Nucleus accumbens (tissue), 56 donors: ENCODE measurements at places on chromosomes 1 and 21.

DNA sequence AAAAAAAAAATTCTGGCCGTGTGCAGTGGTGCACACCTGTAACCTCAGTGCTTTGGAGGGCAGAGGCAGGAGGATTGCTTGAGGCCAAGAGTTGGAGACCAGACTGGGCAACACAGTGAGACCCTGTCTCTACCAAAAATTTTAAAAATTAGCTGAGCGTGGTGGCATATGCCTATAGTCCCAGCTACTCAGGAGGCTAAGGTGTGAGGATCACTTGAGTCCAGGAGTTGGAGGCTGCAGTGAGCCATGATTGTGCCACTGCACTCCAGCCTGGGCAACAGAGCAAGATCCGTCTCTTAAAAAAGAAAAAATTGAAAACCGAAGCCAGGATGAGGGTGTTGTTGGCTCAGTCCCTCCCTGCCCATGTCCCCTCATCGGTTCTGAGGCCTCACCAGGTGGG lies 55.9 kb upstream of the PAX7 start:
- DNase-seq, result no peak

DNA sequence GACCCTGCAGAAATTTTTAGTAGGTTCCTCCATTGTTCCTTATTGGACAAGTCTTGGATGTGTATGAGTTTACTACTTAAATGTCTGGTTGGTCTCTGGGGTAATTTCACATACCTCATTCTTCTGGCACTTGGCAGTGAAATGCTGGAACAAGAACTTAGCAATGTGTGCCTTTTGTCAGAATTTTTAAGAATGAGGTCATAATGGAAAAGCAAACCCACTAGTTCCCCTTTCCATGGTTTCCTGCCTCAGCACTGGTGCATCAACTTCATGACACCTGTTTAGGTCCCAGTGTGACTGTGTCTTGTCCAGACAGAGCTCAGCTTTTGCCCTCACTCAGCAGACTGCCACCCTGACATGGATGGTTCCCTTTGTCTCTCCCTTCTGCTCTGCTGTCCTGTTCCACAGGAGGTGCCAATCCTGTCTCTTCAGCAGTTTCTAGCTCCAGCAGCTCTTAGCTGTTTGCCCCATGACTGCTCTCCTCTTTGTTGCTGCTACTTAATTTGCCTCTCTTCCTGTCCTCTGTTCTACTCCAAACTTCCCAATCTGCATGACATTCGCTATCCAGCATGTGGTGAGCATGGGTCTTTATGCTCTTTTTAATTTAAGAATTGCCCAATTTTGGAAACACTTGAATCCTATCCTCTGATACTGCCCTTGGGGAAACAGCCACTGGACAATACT lies 135.6 kb downstream of the CYYR1 start:
- no peak for DNase-seq

DNA sequence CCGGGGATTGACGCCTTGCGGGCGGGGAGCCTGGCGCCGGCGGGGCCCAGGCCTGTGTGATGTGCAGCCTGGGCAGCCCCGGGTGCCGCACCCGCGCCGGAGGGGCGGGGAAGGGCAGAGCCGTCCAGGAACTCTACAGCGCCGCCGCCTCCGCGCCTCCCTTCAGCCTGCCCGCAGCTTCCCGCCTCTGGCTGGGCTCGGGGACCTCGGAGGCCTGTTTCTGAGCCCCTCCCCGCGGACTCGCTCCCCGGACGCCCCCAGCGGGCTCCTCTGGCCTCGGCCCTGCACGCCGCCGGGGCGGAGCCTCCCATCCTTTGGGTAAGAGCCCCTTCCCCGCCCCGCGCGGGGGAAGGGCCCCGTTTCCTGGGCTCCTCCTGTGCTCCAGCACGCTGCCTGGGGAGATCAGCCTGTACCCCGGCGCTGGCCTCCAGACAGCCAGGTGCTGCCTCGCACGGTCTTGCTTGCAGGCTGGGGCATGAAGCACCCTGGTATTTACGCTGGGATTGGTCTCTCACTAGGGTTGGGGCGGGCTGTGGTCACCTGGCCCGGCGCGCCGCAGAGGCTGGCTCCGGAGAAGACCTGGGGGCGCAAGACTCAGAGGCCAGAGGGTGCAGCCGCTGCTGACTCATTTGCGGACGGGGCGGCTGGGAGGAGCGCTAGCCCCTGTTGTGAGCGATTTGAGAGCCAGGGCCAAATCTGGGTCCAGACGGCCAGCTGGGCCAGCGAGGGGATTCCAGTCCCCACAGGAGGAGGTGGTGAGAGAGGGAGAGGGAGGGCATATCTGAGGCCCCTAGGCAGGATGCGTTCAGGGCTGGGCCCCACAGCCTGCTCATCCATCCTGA lies 5.7 kb upstream of the ACOT11 start:
- DNase-seq, result peak; percentile 50

DNA sequence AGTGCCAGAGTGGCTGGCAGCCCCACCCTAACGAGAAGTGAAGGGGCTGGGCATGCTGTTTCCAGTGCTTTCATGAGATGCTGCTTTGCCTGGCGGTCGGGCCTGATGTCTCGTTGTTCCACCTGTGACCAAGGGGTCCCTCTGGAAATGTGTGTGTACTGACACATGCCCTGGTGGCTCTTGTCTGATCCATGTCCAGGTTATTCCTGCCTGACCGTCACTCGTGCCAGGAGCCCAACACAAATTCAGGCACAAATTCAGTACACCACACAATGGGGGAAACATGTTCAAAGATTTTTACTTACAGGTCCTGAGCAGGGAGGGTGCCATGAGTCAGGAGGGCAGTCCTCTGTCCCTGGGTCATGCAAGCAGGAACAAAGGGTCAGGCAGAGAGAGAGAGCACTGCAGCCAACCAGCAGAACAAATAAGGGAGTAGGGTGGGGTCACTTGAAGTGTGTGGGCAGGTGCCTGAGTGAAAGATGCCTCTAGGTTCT lies 76.3 kb downstream of the ADARB1 start:
- no peak for DNase-seq

- no peak for DNase-seq
Observed at GRCh38 chr21:18253221-18253620, 8.6 kb downstream of the CHODL start.

- no peak for DNase-seq
Observed at GRCh38 chr1:91526496-91526895, 25.8 kb downstream of the CDC7 start.

DNA sequence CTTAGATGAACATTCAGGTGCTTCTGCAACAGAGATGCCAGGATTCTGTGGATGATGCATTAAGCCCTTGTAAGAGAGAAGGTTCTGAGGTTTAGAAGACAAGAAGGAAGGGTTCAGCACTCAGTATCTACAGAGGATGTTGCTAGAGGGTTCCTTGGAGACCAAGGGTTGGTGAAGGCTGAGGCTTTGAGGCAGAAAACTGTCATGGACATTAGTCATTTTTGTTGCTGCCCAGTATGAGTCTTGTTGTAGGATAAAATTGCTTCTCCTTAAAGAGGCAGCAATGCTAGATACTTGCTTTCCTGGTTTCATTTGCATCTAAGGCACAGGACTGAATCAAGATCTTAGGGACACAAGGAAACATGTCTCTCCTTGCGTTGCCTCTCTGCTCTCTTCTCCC lies 319.4 kb upstream of the NFIA start:
- DNase-seq, result no peak

GRCh38 chr21:32726839-32727686 lies 750 bp downstream of the SYNJ1 start:
- DNase-seq, result peak; percentile 11

DNA sequence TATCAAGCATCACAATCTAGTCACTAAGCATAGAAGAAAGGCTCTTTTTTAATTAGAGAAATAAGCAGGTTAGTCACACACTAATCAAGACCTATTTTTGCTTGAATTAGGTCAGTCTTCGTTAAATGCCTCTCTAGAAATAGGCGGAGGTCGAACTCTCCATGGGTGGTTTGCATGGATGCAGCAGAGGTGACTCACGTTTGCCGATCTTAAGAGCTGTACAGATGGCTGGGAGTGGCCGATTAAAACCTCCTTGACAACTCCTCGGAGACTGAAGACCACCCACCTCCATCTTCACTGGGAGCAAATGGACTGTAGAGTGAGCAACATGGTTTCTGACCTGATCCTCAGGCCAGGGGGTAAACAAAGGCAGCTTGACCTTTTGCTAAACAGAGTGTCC lies 249.3 kb downstream of the ZNF648 start:
- no peak for DNase-seq

- no peak for DNase-seq
Observed at GRCh38 chr1:56973923-56974742, 8.3 kb upstream of the C8B start.

- no peak for DNase-seq
Observed at GRCh38 chr1:26440259-26440658, 8.1 kb downstream of the DHDDS start.

- DNase-seq, result no peak
Observed at GRCh38 chr21:26042181-26042876, 128.2 kb downstream of the APP start.

DNA sequence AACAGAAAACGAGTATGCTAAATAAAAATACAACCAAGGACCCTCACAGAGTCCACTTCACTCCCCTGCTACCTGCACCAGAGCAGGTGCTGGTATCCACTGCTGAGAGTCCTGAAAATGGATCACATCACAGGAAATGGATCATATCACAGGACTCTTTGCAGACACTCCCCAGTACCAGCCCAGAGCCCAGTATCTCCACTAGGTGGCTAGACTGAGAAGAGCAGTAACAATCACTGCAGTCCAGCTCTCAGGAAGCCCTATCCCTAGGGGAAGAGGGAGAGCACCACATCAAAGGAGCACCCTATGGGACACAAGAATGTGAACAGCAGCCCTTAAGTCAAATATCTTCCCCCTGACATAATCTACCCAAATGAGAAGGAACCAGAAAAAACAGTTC lies 28.0 kb downstream of the AGBL4 start:
- DNase-seq, result no peak

DNA sequence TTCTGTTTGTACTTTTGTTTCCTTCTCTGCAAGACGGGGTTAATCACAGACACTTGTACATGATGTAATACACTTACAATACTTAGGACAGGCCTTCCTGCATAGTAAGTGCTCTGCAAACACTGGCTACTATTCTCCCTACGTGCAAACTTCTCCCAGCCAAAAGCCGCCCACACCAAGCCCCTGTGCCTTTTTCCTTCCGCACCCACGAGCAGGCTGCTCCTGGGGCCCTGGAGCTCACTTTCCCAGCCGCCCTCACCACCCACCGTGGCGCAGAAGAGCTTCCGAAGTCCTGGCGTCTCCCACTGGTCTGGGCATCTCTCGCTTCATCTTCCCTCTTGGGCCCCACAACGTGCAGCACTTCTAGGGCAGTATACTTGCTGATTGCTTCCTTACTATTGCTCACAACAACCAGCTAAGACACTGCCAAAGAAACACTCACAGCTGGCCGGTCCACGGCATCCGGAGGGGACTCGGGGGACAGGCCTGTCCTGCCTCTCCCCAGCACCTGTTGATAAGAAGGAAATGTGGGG lies 22.5 kb upstream of the GPR157 start:
- DNase-seq, result no peak

DNA sequence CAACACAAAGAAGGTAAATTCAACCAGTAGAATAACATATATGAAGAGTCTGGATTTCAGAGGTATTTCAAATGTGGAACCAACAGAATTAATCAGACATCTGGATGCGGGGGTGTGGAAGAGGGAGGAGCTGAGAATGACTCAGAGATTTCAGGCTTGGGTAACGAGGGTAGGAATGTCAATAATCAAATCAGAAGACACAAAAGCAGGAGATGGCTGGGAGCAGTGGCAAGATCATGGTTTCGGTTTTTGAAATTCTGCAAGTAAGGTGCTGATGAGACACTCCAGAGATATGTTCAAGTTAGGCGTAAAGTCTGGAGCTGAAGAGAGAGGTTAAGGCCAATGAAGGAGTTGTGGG lies 64.0 kb downstream of the PLPPR5 start:
- no peak for DNase-seq

DNA sequence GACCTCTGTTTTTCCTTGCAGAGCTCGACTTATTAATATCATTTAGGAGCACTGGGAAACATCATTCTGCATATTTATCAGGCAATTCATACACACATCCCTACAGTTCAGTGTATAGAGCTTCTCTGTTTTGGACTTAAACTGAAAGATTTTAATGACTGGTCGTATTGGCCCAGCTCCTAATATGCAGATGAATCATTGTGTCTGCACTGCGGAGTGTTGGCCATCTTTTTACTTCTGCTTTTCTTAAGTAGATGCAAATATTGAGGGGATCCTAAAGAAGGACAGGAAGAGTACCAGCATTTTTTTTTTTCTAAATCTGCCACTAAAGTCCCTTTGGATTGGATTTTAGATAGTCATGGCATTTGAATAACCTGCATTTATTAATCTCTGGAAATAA lies 154.8 kb downstream of the BACH1 start:
- no peak for DNase-seq

DNA sequence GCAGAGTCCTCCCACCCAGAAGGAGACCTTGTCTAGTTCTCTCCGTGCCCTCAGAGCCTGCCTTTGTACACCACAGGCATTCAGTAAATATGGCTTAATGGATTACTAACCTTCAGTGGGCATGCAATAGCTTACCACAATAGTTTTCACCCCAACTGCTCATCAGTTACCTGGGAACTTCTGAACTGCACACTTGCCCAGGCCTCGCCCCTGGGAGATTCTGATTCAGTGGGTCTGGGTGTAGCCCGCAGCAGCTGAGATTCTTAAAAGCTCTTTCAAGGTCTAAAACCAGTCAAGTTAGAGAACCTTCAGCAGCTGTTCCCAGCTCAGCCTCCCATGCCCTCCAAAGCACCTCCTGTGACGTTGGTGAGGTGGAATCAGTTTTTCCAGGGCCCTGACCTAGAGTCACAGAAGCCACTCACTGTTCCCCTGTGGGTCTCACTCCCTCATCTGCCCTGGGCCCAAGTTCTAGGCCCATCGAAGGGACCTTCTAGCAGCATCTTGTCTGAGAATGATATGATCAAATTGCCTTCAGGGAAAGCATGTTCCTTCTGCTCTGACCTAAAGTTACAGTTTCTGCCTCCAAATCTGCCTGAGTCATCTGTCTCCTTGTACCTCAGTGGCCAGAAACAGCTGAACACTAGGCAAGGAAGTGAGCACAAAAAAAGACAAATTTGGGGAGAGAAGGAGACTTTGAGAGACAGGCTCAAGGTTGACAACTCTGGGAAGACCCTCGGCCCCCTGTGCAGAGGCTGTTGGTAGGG lies 10.8 kb downstream of the ASAP3 start:
- no peak for DNase-seq

- no peak for DNase-seq
Observed at GRCh38 chr1:63679076-63679475, 85.9 kb downstream of the PGM1 start.

- no peak for DNase-seq
Observed at GRCh38 chr1:9194024-9194423, 40.5 kb upstream of the H6PD start.

DNA sequence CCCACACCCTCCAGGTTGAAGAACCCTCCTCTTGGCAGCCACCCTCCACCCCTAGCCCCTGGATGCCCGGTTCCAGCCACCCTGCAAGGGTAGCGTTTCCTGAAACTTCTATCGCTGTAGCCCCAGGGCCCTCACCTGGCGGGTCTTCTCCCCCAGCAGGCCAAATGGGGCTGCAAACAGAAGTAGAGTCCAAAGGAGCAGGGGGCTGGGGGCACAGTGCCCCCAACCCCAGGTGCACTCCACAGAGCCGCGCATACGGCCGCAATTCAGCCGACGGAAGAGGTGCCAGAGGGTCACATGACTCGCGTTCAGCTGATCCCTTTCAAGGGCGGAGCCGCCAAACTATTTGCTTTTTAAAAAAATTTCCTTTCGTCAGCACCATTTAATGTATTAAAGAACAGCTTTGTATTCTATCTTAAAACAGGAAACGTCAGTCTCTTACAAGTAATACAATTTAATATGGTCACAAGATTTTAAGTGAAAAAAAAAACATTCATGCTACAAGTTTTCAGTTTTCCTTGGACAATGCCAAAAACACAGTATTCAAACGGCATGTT lies at the start of gene GLMP:
GLMP (minus strand) TSS at position 289 of the 557 bp plus-strand sequence; CDS start at position 255, 34 bp downstream.
- DNase-seq, result peak; percentile 35

- DNase-seq, result no peak
Observed at GRCh38 chr1:210536254-210536961, 207.7 kb downstream of the HHAT start.
